Stimulated activated CD8-positive, alpha-beta memory T cell treated with anti-CD3 and anti-CD28 coated beads, Interleukin-2, amount 100 ng/mL, for 1 hour (primary cell): ENCODE measurements at places on chromosomes 7 and 10.

GRCh38 chr10:114616516-114616915 is 41.6 kb downstream of the ABLIM1 start:
- no peak for DNase-seq

DNA sequence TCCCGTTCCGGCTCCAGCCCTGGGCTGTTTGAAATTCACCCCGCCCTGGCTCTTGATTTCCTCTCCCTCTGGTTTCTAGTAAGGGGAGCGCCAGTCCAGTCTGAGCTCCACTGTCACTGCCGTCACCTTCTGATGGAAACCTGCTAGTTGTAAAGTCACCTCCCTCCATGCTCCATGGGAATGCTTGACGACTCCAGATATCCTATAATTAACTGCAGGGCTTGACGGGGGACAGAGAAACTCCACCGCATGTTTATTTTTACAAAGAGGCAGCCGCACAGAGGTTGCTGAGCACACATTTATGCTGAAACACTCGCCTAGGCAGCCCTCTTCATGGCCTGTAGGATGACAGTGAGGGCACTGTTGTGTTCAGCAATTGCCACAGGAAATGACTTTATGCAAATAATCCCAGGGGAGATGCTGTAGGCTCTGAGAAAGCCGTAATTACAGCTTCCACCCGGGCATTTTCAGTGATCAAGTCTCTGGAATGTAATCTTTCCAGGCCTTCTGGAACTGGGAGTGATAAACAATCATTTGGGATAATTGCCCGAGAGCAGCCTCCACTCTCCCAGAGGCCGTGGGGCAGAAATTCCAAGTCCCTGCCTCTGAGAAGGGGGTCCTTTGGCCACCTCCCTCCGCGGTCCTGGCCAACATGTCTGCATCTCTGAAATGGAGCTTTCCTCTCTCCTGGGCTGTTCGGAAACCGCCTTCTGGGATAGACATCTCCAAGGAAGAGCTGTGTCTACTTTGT is 300.5 kb downstream of the KLF6 start:
- no peak for DNase-seq

DNA sequence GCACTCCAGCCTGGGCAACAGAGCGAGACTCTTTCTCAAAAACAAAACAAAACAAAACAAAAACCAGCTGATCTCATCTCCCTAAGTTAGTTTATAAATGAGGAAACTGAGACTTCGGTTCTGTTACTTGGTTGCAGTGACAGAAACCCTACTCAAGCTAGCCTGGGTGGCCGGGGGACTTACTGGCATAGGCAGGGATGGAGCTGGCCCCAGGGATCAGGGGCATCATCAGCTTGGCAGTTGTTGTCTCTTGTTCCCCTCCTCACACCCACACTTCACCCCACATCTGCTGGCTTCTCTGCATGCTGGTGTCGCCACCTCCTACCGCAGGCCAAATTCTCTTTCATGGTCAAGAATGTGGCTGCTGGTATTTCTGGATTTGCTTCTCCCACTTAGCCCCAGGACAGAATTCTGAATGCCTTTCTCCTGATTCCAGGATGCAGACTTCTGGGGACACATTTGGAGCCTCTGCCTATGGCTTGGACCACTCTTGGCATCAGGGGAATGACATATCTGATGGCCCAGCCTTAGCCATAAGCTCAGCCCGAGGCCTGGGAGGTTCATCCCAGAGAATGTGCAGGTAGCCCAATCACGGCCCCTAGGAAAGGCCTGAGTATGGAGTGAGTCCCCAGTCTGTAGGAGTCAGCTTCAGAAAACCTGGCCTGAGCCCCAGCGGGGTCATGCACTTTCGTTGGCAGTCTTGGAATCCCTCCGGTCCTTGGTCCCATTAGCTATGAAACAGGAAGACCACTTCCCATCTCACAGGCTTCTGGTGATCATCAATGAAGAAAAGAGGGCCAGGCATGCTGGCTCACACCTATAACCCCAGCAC is 41.6 kb upstream of the CTBP2 start:
- DNase-seq: no peak

DNA sequence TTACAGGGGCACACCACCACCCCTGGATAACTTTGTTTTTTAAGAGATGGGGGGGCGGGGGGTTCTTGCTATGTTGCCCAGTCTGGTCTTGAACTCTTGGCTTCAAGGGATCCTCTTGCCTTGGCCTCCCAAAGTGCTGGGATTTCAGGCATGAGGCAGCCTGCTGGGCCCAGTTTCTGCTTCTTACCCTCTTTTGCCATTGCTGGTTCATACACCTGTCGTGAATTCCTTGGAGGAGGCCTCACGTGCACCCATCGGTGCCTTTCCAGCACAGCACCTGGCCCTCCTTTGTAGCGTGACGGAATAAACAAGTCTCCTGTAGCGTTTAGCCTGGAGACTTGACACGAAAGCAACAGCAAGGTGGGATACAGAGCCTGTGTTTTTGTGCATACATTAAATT is 75.5 kb downstream of the CARD11 start:
- no peak for DNase-seq

DNA sequence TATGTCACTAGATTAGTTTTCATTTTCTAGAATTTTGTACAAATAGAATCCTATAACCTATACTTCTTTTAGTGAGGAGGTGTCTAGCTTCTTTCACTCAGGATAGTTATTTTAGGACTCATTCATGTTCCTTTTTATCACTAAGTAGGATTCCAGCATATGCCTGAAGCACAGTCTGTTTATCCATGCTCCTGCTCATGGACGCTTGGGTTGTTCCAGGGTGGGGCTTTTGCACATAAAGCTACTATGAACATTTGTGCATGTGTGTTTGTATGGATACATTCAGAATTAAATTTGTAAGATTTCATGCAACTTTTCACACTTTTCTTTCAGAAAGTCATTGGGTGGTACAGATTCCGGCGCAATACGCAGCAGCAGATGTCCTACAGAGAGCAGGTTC is 24.6 kb downstream of the ABRAXAS2 start:
- no peak for DNase-seq

DNA sequence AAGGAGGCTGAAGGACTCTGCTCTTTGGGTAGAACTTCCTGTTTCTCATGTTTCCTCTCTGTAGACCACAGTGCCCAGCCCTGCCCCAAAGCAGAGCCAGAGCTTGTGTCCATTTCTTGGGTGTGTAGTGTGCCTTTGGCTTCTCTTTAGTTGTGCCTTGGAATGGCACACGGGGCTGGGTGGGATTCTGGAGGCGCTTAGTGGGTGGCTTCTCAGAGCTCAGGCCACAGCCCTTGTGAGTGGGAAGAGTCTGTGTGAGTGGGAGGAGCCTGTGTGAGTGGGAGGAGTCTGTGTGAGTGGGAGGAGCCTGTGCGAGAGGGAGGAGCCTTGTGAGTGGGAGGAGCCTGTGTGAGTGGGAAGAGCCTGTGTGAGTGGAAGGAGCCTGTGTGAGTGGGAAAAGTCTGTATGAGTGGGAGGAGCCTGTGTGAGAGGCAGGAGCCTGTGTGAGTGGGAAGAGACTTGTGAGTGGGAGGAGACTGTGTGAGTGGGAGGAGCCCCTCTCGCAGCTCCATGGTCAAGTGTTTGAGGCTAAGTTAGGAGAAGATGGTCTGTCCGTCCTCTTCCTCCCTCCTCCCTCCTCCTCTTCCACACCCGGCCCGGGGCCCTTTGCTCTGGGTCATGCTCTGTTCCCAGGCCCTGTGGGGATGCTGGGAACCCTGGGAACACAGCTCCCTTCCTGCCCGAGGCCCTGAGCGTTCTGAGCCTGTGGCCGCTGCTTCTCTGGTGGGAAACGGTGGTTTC is 153.0 kb downstream of the GRK5 start:
- no peak for DNase-seq

- no peak for DNase-seq
Measured at GRCh38 chr10:117546581-117547015, 4.1 kb downstream of the EMX2 start.

- no peak for DNase-seq
Measured at GRCh38 chr10:118870467-118871243, 115.9 kb upstream of the CACUL1 start.

DNA sequence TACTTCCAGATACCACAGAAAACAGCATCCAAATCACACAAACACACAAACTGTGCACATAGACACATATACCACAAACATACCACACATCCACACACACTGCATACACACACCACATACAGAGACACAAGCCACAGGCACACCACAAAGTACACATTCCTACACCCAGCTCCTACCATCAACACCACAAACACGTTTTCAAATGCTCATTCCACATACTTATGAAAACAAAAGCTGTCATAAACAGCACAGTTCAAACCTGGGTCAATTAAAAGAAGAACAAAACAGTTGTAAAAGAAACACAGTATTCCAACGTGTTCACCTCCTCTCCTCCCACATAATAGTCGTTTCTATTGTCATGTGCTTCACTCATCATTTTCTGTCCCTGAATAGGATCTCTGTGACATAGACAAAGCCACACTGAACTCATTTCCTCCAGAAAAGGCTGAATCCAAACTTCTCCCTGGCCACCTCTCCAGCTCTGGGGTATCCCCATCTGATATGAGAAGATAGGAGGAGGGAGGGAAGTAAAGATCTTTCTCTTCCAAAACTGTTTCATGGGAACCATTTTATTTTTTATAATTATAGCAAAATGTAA is 89.2 kb downstream of the CXCL12 start:
- DNase-seq: no peak

GRCh38 chr7:125563964-125564529 is 634.4 kb upstream of the POT1 start:
- DNase-seq: no peak

DNA sequence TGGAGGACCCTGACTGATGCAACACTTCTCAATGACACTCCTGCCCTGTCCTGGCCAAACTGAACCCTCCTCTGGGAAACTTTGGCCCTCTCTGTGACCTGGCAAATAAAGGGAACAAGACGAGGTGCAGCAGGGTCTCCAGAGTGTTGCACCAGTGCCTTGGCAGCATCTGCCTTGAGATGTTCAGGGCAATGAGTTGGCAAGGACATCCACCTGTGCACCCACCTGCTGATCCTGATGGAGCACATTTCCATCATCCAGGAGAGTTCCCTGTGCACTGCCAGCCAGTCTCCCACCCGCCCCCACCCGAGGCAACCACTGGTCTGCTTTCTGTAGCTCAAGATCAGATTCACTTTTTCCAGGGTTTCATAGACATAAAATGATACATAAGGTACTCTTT is 407.4 kb downstream of the GRID1 start:
- no peak for DNase-seq

GRCh38 chr7:3438352-3438751 is 137.3 kb downstream of the SDK1 start:
- DNase-seq: no peak

DNA sequence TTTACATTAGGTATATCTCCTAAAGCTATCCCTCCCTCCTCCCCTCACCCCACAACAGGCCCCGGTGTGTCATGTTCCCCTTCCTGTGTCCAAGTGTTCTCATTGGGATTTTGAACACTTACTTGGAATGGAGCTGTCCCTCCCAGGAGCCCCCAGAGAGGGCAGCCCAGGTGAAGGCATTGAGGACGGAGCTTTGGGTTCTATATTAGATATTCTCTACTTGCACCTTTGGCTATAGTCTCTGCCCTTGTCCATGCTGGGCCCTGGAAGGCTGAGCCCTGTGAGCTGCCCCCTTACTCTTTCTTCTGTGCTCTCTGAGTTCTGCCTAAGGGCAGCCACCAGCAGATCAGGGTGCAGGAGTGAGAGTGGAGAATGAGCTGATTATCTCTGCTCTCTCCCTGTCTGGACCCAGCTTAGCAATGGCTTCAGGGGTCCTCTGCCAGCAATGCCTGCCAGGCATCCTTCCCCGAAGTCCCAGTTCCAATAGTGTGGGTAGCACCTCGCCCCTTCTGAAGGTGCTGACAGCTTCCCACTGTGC is 11.2 kb downstream of the ADRA2A start:
- no peak for DNase-seq

DNA sequence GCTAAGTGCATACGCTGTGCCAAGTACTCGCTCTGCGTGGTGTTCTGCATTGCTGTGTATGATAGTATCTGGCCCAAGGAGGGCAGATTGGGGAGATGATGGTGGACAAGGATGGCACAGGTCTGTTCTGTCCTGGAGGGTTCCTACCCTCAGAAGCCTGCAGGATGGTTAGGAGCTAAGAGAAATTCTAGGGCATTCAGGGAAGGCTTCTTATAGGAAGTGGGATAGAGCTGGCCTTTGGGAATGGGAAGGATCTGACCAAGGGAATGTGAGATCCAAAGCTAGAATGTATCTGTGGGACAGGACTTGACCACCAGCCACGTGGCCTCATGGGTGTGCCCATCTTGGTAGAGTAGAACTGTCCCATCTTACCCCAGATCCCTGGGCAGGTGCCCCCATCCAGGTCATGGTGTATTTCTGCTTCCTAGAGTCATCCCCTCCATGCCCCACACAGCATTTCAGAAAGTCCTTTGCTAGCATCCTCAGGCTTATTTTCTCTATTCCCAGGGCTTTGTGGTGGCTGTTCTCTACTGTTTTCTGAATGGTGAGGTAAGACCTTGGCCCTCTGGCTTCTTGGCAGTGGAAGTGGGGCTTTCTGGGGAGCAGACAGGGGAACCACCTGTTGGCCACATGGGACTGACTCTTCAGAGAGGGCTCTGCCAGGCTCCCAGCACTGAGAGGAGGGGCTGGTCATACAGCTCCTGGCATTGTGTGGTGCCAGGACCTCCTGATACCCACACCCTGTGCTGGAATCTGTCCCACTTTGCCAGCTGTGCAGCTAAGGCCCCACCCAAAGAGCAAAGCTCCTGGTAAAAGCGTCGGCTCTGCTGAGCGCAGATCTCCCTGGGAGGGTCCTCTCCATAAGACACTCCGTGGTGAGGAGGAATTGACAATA is 52.5 kb downstream of the ADCYAP1R1 start:
- DNase-seq: no peak

DNA sequence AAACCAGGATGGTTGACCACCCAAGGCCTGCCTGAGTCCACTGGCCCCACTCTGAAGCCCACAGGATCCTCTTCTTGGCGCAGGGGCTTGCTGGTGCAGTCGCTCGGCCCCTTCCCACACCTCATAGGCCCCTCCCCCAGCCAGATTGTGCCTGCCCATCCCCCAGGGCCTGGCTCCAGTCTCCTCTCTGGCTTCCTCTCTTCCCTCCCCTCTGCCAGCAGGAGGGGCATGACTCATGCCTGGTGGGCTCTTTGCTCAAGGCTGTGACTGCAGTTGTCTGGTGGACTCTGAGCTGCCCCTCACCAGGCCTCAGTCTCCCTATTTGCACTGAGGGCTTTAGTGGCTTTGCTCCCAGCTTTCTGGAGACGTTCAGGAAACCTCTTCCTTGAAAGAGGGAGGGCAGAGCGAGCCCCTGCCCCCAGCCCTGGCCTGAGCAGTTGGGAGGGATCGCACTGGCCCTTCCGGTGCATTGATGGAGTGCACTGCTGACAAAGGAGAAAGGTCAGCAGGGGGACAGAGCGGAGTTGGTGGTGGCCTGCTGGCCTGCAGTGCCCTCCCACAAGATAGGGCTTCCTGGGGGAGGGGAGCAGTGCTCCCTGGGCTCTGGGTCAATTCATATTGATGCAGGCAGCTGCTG is 60.7 kb downstream of the ZMIZ1 start:
- no peak for DNase-seq

GRCh38 chr10:99845837-99846382 is 63.5 kb downstream of the ABCC2 start:
- DNase-seq: peak; percentile 45

DNA sequence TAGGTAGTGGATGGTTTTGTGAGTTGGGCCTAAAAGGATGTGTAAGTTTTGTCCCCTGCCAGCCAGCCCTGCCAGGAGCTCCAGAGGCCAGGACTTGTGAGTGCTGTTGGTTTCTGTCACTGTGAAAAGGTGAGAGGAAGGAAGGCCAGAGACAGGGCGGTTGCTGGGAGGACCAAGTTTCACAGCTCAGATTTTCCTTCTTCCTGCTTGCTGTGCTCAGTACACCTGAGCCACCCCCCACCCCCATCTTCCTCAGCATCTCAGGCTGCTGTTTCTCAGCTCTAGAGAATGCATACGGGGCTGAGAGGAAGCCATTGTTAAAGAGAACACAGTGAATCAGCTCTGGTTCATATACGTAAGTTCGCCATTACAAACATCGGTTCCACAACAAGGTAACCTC is 139.9 kb downstream of the BUB3 start:
- DNase-seq: no peak
